ENCODE measurements at places on chromosomes 16 and 17.
A peak's percentile ranks its signal among the peaks of the same experiment; 100 is the strongest.

DNA sequence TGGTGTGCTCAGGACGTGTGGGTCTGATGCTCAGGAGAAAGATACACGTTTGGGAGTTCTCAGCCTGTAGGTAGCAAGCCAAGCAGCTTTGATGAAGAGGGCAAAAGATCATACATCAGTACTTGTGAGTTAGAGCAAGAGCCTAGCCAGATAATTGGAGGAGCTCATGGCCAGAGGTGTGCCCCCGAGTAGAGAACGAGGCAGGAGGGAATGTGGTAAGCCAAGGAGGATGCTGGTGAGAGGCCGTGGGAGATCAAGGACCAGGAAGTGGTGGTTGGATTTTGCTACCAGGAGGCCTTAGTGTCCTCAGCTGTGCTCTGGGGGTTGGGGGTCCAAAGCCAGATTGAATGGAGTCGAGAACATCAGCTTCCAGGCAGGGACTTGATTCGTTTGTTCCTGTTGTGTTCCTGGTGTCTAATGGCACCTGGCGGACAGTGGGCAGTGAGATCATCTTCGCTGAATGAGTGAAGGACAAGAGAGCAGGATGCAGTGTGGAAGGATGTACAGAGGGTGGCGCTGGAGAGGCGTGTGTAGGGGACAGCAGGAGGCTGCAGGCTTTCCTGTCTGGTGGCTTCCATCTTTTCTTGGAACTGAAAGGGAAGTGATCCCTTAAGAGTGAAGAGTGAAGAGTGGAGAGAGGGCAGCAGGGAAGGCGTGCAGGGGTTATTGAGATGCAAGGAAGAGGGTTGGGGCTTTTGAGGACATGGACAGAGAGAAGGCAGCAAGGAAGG lies 11.6 kb downstream of the FBXL19 start:
- DNase-seq: no peak

GRCh38 chr17:17156107-17156506 lies 50.0 kb downstream of the PLD6 start:
- no peak for DNase-seq

GRCh38 chr16:78258375-78259065 lies 159.1 kb downstream of the WWOX start:
- no peak for DNase-seq

DNA sequence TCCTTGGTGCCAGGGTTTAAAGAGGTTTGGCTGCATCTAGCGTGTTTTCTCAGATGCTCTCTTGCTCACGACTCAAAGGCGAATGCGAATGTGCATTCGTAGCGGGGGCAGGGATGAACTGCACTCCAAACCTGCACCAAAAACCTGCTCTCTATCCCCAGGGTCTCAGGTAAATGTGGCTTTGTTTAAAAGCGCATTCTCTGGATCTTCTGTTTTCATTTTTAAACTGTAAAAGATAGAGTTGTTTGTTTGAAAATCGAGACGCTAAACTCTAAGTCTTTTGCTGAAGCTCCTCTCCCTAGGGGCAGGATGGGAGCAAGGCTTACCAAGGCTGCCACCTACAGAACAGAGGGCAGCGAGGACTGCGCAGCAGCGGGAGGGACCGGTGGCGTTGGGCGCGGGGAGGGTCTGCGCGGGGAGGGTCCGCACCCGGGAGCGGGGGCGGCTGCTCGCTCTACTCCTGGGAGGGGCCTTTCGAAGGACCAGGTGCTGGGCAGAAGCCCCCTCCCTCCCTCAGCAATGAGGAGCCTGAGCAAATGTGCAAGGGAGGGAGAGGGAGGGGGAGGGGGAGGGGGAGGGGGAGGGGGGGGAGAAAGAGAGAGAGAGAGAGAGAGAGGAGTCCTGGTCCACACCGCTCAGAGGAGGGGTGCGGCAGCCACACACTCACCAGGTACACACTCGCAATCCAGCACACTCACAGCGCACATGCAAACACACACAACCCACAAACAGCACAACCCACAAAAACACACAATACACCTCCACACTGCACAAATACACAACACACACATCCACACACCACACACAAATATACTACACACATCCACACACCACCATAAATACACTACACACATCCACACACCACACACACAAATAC lies 142.8 kb downstream of the GRIN2A start:
- peak; percentile 66 for DNase-seq

- DNase-seq: no peak
Observed at GRCh38 chr17:12422651-12423050, 243.0 kb upstream of the MYOCD start.

GRCh38 chr16:2450535-2450934 lies 9.4 kb upstream of the TEDC2 start:
- no peak for DNase-seq

- no peak for DNase-seq
Observed at GRCh38 chr17:57352665-57353175, 96.4 kb downstream of the MSI2 start.

DNA sequence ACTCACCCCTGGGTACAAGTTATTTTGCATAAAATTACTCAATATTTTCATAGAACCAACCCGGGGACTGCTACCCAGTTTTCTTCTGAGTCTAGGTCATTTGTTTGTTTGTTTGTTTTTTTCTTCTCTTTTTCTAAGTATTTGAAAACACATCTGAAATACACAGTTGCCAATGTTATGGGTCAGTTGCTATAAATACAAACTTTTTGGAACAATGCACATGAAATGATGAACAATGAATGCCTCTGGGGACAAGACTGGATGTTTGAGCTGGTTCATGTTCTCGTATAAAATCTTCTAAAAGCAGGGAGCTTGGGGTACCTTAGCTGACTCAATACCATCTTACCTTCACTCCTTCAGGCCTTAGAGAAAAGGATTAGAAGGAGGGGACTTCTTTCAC lies 30.5 kb downstream of the TMEM238L start:
- no peak for DNase-seq

GRCh38 chr17:71378741-71379140 lies 742.1 kb upstream of the SOX9 start:
- no peak for DNase-seq

DNA sequence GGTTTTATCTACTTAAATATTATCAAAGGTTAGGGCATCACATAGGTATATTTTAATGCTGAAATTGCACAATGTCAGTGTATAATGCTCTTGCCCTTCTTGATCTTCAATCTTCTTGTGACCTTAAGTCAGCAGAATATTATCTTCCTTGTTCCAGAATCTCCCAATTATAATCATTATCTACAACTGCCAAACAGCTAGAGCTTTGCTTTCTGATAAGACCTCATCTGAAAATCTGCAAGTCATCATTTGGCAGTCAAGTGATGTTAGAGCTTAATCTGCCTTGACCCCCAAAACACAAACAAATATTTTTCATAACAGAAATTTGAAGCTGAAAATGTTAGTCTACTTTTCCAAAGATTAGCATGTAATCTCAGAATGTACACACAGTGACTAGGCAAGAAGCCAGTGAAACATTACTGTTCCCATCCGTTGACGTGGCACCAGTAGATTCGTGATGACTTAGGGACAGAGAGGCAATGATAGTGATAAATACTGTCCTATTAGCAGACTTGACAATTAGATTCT lies 19.8 kb downstream of the REXO5 start:
- no peak for DNase-seq

- DNase-seq: no peak
Observed at GRCh38 chr16:65657556-65657955, 535.7 kb upstream of the CDH11 start.

DNA sequence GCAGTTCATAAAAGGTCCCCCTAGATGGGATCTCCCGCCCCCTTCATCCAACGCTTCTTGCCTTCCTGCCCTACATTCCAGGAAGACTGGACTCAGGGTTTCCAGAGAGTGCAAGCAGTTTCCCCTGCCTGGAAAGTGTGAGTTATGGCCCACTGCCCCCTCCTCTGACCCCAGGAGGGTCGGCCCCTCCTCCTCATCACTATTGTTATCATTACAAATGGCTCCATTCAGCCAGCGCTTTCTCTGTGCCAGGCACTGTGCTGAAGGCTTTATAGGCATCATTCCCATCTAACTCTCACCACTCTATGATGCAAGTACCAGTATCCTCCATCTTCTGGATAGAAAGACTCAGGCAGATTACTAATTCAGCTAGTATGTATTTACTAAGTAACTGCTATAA lies 90.7 kb downstream of the USP31 start:
- no peak for DNase-seq

DNA sequence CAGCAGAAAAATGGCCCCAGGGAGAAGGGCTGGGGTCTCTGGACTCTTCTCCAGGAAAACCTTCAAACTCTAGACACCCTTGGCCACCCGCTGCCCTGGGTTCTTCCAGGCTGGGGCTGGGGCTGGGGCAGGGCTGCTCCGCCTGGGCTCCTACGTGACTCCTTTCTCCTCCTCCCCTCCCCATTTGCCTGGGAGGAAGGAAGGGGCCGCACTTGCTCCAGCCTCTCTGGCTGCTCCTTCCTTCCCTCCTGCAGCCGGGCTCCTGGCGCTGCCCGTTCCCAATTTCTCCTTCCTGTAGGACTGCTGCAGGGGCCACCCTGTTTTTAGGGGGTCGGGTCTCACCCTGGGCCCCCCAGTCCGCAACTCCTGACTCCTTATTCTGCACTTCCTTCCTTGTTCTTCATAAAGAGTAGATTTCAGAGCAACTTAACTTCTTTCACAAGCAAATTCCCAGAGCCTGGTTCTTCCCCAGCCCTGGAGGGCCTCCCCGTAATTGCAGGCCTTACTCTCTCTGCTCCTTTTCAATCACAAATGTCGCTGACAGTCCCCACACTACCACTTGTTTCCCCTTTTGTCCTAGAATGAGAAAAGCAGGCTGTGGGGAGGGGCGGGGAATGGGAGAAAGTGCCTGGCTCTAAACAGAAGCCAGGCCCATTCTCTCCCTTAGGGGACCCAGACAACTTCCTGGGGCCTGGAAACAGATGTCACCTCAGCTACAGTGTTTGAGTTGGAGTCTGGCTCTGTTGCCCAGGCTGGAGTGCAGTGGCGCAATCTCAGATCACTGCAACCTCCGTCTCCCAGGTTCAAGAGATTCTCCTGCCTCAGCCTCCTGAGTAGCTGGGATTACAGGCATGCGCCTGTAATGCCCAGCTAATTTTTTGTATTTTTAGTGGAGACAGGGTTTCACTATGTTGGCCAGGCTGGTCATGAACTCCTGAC lies 137.8 kb downstream of the ENGASE start:
- DNase-seq: no peak

GRCh38 chr16:1779741-1780676 lies 2.4 kb downstream of the SPSB3 start:
- no peak for DNase-seq

- DNase-seq: no peak
Observed at GRCh38 chr17:50201276-50201854, at the start of gene COL1A1. Gene COL1A1, minus strand, starts transcription at chr17:50201631. Its CDS starts 118 bp downstream, at chr17:50201513.

- DNase-seq: no peak
Observed at GRCh38 chr16:14520753-14521152, 109.3 kb downstream of the PARN start.

GRCh38 chr16:29719063-29719462 lies 26.7 kb downstream of the C16orf54 start:
- no peak for DNase-seq

GRCh38 chr17:68238871-68239253 lies 9.0 kb upstream of the AMZ2 start:
- DNase-seq: peak; percentile 38

GRCh38 chr16:30557707-30557956 lies 542 bp downstream of the ZNF764 start:
- no peak for DNase-seq

DNA sequence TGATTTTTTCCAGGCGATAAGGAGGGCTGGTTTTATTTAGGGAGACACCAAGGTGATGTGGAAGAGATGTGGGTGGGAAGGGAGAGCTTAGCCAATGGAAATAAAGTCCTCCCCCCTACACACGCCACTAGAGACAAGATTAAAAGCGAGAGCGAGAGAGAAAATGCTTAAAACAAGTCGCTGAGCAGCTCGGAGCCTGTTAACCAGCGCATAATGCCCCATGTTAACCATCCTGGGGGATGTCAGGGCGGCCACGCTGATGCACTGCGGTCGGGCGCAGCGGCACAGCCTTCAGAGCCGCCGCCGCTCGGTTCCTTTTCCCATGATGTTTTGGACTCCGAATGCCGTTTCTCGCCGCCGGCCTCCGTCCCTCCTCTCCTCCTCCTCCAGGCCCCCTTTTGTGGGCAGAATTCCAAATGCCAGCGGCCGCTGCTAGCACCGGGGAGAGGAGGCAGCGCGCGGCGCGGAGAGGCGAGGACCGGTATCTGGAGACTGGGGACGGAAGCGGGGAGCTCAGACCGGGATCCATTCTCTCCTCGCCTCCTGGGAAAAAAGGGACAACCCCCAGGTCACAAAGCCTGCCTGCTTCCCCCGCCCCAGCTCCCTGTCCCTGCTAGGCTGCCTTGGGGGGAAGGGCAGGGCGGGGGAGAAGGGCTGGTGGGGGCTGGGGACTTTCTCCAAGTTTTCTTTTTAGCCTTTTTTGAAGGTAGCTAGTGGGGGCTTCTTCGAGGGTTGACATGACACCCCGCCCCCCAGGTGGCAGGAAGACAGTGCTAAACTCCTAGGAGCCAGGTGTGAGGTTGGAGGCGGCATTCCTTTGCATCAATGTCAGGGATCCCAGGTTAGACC lies 98.1 kb upstream of the CCL2 start:
- no peak for DNase-seq

DNA sequence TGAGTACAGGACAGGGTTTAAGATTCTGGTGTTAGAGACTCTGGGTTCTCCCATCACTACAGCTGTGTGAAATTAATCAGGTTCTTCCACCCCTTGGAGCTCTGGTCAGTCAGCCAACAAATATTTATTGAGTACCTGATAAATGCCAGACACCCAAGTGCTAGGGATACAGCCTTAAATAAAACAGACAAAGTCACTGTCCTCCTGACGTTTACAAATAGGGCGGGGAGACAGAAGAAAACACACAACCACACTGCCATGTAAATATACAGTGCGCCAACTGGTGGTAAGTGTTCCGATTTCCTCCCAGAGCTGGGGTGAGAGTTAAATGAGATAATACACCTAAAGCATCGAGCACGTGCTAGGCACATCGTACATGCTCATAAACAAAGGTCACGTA lies 121.0 kb downstream of the COPRS start:
- DNase-seq: no peak

GRCh38 chr17:13702266-13702665 lies 100.5 kb upstream of the HS3ST3A1 start:
- DNase-seq: no peak

DNA sequence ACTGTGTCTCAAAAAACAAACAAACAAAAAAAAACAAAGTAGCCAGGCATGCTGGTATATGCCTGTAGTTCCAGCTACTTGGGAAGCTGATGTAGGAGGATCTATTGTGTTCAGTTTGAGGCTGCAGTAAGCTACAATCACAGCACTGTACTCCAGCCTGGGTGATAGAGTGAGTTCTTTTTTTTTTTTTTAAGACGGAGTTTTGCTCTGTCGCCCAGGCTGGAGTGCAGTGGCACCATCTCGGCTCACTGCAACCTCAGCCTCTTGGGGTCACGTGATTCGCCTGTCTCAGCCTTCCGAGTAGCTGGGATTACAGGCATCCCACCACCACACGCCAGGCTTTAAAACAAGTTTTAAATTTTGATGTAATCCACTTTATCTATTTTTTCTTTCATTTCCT lies 80.2 kb upstream of the STAC2 start:
- DNase-seq: no peak

- no peak for DNase-seq
Observed at GRCh38 chr17:21215935-21216334, 2.0 kb upstream of the TMEM11 start.

- peak; percentile 97 for DNase-seq
Observed at GRCh38 chr16:2867987-2868789, 10.2 kb upstream of the PRSS22 start.

- DNase-seq: peak; percentile 100
Observed at GRCh38 chr16:77807-78443, at the start of gene MPG. Gene MPG, plus strand, starts transcription at chr16:78225. Its CDS starts 85 bp downstream, at chr16:78310.
